ENCODE measurements at places on chromosomes 5 and 9.

GRCh38 chr9:68508547-68508946, 32.1 kb downstream of the TMEM252 start:
- no peak for DNase-seq

DNA sequence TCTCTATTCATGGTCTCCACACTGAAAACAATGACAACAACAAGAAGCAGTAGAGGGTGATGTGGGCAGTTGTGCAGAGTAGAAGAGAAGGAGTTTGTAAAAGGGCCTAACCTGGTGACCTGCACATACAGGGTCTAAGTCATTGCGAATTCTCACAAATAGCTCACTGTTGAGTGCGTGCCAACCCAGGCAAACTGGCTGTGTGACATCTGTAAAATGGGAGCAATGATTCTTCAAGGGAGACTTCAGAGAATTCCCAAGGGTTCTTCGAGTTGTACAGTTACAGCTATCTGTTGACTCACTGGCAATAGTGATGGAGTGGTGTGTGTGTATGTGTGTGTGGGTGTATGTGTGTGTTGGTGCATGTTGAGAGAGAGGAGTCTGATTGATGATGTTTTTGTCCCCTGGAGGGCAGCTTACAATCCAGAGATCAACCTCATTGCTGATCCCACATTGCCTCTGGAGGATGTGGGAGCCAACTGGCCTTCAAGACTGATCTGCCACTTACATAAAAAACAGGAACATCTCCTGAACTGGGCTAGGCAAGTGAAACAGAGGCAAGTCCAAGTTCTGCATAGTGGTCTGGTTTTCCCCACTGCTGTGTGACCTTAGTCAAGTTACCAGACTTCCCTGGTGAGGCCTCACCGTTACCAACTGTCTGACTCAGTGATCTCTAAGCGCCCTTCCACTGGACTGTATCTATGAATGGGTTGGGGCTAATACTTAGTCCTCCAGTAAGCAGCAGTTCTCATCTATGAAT, 3.2 kb downstream of the FAT2 start:
- no peak for DNase-seq

DNA sequence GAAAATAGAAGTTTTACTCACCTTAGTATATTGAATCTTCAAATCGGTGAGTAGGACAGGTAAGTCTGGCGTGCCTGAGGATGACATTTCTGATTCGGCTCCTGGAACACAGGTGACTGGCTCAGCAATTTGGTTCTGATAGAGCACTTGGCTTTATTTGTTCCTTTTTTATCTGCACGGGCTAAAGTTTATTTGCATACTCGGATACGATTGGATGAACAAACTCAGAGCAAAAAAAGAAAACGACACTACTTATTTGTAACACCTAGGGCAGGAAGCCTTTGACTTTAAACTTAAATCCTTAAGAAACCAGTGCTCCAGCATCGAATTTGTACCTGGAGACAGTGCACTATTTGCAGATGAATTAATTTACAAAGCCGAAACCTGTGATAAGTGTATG, at the start of gene ALDH1A1:
TSS of gene ALDH1A1 (minus strand) at position 140 of the 400 bp plus-strand sequence. CDS start at position 87, 53 bp downstream.
- no peak for DNase-seq

DNA sequence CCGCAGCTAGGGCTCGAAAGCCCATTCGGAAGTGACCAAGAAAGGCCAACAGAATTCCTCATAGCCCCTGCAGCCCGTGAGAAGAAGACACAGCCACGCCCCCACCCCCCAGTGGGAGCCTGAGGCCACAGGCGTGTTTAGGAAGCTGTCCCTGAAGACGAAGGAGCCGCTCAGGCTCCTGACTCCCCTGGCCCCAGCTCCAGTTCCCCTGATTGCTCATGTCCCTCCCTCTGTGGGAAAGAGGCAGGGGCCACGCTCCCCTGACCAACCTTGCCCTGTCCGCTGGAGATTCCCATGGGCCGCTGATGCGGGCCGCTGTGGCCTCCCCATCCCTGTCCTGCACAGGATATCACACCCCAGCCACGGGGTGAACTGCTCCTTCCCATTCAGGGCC, 13.6 kb downstream of the ROPN1L start:
- no peak for DNase-seq

DNA sequence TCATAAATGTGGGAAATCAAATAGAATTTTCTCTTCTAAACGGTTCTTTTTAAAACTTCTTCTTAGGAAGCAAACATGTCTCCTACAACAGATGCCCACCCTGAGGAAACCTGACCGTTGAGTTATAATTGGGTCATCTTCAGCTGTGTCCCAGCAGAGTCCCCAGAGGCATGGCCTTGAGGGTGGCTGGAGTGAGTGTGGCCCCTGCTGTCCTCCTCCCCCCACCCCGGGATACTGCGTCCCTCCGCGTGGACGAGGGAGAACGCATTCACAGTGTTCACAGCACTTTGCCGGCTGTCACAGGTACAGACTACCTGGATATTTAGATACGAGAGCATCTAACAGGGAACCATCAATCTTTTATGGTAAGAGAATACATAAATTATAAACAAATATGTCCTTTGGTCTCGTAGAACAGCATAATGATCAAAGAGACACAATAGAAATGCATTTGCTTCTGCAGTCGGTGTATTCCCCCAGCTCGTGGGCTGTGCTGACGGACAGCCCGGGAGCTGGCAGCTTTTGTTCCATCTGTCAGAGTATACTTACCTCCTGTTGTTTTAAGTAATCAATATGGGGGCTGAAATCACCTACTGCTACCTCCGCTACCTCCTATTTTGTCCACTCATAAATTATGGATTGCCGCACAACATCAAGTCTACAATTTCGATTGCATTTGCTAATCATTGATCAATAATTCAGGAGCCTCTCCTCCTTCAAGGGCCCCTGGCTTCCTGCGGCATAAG, 214.7 kb downstream of the IRX2 start:
- no peak for DNase-seq

GRCh38 chr5:65098393-65098792, 329.7 kb downstream of the CWC27 start:
- no peak for DNase-seq

DNA sequence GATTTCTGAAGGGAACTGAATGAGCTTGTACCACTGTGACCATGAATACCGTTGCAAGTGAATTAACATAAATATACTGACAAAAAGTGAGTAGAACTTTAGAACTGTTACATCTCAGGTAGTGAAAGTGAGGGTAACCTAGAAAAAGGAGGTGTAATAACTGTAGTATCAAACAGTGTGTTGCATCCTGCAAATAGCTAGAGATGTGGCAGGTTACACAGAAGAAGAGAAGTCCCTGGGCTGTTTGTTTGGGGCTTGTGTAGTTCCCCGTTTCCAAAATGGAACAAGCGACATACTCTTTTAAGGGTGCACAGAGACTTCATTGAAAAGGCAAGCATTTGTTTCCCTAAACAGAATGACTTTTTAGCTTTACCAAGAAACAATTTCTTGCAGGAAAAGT, 214.8 kb downstream of the NR3C1 start:
- peak; percentile 19 for DNase-seq

DNA sequence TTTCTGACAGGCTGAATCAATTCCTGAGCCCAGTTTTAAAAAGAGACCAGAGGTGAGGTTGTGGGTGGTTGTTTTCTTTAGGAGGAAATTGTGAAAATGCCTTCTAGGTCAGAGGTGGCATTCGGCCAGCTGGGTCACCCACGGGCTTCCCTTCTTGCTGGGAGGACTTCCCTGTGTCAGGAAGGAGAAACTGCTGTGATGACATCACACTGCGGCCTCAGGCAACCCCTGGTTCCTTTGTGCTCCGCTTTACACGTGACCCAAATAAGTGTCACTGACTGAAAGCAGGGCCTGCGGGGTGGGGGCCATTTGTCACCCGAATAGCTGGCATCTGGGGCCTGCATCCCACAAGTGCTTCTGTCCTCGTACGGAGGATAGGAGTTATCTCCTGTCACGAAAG, 39.7 kb downstream of the FABP6 start:
- DNase-seq, result no peak

DNA sequence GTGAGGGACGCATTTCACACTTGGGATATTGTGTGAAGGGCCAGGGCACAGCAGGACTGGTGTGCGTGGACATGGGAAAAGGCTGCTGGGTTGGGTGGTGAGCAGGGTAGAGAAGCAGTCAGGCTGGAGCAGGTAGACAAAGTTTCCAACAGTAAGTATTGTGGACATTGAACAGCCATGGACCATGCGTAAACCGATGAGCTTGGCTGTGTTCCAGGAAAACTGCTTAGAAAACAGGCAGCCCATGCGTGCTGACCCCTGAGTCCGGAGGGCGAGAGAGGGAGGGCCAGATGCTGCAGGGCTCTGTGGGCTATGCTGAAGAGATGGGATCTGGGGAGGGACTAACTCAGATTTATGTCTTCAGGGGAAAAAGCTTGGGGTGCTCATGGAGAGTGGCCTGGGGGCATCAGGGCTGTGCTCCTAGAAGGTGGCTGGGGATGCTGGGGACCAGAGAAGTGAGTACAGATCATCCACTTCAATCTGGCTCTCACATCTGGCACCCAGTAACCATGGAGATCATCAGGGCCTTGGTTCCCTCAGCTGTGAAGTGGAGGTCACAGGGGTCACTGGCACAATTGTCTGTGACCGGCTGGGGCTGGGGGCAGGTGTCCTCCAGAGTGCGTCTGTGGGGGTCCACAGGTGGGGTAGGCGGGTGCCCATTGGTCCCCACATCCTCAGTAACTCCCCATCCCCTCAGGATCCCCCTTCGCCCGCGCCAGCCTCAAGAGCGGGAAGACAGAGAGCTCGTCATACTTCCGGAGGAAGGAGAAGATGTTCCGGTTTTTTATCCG, 93.3 kb downstream of the CACNA1B start:
- no peak for DNase-seq

GRCh38 chr9:126126807-126127206, 199.8 kb upstream of the MVB12B start:
- peak; percentile 4 for DNase-seq

DNA sequence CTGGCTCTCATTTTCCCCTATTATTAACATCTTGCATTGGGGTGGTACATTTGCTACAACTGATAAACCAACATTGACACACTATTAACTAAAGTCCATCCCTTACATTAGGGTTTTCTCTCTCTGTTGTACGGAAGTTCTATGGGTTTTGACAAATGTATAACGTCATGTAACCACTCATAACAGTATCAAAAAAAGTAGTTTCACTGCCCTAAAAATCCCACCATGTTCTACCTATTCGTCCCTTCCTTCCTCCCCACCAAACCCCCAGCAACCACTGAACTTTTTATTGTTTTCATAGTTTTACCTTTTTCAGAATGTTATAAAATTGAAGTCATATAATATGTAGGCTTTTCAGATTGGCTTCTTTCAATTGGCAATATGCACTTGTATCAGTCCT, 40.1 kb downstream of the MLLT3 start:
- DNase-seq, result no peak

All from GM13976 (cell line).